ENCODE measurements at places on chromosomes 1 and 21.

- DNase-seq, result no peak
These were observed 136.2 kb upstream of the RUNX3 start for GRCh38 chr1:25066256-25066655.

DNA sequence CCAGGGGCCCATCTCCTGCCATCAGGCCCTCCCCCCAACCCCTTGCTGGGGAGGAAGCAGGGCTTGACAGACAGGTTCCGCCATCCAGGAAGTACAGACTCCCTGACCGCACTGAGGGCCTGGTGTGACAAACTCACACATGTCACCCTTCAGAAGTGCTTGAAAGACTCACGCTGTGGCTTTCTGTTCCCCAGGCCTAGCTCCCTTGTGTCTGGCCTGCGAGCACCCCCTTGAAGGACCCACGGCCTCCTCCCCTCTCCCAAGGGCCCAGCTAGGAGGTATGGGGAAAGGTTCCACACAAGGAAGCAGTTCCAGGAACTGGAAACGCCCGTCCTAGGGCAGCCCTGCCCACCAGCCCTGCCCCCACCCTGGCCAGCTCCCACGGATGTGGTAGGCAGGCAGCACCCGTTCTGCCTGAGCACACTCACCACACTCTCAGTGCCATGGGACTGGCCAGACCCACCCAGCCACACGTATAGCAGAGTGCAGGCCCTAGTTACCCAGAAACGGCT is 26.7 kb downstream of the SLC2A1 start:
- peak; percentile 54 for DNase-seq

DNA sequence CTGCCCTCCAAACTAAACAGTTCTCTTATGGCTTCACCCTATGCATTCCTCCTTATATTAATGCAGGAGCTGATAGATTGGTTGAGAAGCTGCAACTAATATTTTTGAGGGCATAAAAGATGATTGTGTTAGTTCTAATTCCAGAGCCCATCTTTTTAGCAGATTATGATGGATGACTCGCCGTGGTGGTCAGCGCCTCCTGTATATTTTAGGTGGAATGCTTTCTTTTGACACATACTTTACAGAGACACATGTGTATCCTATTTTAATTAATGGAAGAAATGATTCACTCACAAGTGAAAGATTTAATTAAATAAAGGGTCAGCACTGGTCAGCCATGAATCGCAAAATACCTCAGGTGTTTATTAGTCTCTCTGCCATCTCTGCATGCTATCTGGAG is 120.7 kb downstream of the TM2D1 start:
- DNase-seq, result no peak

DNA sequence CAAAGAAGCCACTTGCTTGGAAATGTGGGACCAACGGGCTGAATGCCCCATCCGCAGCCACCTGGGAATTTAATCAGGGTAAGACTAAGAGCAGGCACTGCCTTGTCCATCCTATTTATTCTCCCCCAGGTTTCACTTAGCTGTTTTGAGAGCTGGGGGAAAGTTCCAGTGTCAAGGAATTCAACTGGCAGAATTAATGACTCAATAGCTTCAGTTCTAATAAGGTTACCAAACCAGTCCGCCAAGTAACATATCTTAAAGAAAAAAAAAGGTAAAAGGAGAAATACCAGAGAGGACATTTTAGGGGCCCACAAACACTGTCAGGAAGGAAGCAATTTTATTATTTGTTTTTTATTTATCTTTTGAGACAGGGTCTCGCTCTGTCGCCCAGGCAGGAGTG is 157.6 kb upstream of the SOD1 start:
- DNase-seq, result no peak

GRCh38 chr1:244709476-244710368 is 56.8 kb downstream of the DESI2 start:
- no peak for DNase-seq

GRCh38 chr1:150322310-150322709 is 977 bp downstream of the PRPF3 start:
- DNase-seq, result no peak

DNA sequence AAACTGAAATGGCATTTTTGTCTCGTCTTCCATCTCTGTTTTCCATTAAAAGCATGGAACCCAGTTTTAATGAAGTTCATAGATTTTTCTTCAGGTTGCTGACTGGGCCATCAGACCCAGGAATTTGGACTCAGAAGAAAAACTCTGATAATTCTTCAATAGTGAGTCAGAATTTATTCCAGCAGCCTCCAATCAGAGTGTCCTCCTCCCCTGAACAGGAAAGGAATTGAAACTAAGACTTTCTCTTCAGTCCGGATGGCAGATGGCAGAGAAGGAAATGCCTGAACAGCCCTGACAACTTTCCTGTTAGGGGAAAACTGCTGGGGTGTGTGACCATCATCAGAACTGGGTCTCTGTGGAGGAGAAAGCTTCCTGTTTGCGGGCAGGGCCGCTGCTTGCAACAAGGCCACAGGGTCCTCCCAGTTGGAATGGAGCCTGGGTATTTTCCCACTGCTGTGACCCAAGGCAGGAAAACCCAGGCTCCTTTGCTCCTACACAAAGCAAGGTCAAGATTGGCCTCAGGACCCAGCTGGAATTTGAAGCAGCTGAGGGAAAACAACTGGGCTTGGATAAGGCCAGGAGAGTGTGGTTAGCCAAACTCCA is 20.7 kb downstream of the CD34 start:
- no peak for DNase-seq

- DNase-seq, result no peak
These were observed 196.5 kb downstream of the TPR start for GRCh38 chr1:186178426-186179043.
